Stimulated activated CD8-positive, alpha-beta memory T cell treated with anti-CD3 and anti-CD28 coated beads, Interleukin-2, amount 100 ng/mL, for 1 hour (primary cell): ENCODE measurements at places on chromosomes 7 and 10.

- no peak for DNase-seq
These were observed 35.5 kb downstream of the CLIP2 start for GRCh38 chr7:74324531-74325209.

DNA sequence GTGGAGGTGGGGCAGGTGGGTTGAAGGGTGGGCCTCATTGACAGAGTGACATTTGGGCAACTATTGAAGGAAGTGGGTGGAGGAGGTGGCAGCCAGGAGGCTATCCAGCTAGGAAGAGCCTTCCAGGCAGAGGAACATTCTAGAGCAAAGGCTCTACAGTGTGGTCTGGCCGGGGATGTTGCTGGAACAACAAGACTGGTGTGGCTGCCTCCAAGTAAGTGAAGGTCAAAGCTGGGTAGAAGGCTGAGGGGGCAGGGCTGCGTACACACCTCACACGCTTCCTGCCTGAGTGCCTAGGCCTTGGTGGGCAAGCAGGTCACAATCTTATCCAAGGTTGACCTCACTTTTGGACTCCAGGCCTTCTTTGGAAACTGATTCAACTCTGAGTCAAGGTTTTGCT lies 6.6 kb downstream of the CPA1 start:
- DNase-seq = no peak

- no peak for DNase-seq
These were observed 131.6 kb upstream of the KLF14 start for GRCh38 chr7:130865408-130866236.

- no peak for DNase-seq
These were observed 247.0 kb downstream of the STK31 start for GRCh38 chr7:23956772-23957576.

DNA sequence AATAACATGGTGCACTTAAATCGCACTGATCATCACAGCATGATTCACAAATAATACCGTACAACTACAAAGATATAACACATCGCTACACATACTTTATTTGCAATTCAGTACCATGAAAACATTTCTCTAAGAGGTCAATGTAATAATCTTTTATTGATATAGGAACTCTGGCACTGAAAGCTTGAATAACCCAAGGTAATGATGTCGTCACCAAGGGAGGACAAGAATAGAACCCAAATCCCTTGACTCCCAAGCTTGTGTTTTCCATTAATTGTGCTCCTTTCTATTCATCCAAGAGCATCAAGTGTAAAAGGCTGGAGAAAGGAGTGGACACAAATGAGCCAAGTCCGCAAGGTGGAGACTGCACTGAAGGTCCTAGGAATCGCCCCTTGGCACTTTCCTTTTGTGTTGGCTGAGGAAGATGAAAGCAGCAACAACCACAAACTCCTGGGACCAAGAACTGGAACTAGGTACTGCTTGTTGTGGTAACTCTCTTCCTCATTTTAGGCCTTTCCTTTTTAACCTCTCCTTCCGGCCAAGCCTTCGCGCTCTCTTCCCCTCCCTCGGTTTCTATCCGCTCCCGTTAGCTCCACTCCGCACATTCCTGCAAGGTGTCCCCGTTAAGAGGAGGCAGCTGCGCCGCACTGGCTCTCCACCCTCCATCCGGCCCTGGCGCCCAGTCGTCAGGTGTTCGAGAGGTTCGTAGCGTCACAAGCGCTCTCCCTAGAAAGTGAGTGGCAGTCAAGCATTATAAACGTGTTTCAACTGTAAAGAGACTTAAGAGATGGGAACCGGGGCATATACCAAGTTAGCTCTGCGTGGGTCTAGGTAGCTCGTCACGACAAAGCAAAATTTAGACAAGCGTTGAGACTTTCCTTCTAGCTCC lies 1.0 kb upstream of the CBLL1 start:
- DNase-seq = peak; percentile 39

- no peak for DNase-seq
These were observed 163.3 kb downstream of the GRID1 start for GRCh38 chr10:86203162-86203905.

DNA sequence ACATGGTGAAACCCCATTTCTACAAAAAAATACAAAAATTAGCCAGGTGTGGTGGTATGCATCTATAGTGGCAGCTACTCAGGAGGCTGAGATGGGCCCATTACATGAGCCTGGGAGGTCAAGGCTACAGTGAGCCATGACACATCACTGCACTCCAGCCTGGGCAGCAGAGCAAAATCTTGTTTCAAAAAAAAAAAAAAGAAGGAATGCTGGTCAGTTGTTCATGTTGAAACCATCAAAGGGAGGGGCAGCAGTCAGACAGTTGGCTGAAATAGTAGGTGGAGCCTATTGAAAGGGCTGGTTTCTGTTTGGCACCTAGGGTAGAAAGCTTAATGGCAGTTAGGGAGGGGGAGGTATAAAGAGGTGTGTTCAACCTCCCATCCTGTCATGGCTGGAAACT lies 323.0 kb downstream of the GALNT17 start:
- no peak for DNase-seq

DNA sequence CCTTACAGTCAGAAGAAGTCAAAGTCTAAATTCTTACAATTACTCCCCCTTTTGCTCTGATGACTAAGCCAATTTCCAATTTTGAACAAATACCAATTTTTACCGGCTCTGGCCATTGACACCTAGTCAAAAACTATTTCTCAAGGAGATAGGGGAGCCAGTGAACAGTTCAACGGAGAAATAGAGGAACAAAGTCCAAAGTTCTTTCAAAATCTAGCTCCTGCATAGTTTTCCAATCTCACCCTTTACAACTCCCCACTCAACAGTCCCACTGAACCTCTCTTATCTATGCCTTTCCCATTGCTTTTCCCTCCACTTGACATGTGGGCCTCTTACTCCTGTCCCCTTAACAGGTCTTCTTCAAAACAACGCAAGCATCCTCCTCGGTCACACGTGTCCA lies 192.9 kb downstream of the DOCK4 start:
- no peak for DNase-seq
